ENCODE measurements at places on chromosomes 7 and 10.

- no peak for DNase-seq
Measured at GRCh38 chr7:16939161-16939560, 57.4 kb upstream of the AGR3 start.

DNA sequence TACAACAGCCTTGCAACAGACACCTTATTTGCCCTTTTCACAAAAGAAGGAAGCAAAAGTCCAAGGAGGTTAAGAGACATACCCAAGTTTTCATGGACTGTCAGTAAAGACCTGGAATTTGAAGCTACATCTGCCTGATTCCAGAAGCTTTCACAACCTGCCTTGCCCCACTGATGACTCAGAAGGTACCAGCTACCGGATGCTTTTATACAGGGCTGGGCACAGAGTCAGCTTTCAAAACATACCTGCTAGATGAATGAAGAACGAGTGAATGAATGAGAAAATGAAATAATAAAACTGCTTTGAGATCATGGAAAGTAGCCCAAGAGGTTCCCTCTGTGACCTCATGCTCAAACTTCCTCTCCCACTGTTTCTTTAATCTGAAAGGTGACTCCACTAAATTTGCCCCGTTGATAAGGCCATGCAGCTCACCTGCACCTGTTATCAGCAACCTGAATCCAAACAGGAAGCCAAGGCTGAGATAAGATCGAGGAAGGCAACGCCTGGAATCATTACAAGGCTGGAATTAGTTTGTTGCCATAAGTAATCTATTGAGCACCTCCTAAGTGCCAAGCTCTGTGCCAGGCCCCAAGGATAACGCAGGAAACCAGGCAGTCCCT, 151.5 kb downstream of the WDR11 start:
- DNase-seq = no peak

- DNase-seq = peak; percentile 31
Measured at GRCh38 chr10:124717911-124718741, 26.1 kb downstream of the FAM53B start.

DNA sequence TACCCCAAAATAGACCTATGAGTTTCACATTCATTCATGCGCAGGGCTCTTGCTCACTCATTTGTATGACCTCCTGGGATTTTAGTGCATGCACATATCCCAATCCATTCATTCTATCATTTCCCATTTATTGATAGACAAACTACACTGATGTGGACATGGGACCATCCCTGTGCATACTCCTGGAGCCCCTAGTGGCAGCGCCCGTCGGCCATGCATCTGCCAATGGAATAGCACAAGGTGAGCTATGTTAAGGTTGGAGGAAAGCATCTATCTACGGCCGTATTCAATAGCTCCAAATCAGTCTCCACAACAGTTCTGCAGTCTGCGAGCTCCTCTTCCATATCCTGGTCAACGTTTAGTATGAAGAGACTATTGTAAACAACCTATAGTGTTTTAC, 31.7 kb upstream of the FIGNL1 start:
- no peak for DNase-seq

DNA sequence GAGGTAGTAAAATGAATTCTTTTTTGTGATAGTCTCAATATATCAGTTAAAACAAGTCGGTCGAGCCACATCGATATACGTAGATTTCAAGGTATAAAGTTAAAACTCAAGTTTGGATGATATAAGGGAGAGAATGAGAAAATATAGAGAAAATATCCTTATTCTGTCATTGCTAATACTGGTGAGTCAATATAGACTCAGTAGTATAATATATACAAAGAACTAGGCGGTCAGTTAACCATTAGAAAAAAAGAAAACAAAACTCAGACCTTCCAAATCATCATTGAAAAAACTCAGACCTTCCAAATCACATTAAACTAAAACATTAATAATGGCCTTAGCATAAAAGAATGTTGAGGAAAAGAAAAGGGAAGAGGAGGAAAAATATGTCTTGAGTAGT, 817.1 kb upstream of the IGFBP3 start:
- no peak for DNase-seq

DNA sequence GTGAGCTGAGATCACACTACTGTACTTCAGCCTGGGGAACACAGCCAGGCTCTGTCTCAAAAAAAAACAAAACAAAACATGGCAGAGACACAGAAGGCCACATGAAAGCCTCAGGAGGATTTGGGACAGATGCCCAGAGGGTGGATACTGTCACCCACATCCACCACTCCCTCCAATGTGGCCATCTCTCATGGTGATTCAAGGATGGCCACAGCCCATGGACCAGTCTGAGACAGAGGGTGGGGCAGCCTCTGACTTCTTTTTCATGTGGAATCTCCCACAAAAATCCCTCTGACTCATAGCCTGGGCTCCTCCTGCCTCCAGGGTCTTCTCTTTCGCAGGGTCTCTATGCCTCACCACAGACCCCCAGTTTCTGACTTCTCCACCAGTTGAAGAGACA, 59.0 kb upstream of the GTF2I start:
- no peak for DNase-seq

GRCh38 chr10:75565286-75566251, 134.1 kb downstream of the LRMDA start:
- DNase-seq = no peak

GRCh38 chr7:36865019-36865418, 140.7 kb upstream of the AOAH start:
- DNase-seq = no peak

DNA sequence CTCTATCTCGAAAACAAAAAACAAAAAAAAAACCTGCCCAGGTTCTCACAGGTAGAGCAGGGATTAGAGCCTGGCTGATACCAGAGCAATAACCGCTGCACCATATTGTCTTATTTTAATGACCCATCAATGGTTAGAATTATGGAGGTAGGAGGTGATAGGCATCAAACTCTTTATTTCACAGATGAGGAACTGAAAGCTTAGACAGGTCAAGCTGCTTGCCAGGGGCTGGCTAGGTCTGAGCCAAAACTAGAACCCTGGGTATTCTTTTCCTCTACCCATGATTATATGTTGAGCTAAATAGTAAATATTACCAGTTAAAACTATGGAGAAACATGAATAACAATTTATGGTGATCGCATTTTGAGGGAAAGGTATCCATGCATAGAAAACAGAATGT, 2.0 kb upstream of the PPP1R3C start:
- no peak for DNase-seq

DNA sequence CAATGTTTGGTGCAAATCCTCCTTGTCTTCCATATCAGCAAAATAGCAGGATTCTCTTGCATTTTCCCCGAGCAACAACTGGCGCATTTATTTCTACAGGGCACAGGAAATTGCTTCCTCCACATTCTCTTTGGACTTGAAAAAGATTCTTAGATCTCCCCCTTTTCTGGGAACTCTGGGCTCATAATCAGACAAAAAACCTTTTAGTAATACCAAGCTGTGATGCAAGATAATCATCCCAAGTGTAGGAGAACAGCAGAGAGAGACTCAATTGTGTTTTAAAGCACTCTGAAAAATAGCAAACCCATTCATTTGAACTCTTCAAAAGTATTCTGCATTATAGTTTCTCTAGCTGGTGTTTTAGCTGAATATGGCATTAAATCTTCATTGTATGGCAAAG, 419.6 kb upstream of the NPVF start:
- DNase-seq = no peak

All from brain (organoid and tissue), 16 donors.